ENCODE measurements at places on chromosomes 16 and 17.
A peak's percentile ranks its signal among the peaks of the same experiment; 100 is the strongest.

GRCh38 chr17:50375858-50376538 lies 3.0 kb downstream of the EME1 start:
- no peak for DNase-seq

DNA sequence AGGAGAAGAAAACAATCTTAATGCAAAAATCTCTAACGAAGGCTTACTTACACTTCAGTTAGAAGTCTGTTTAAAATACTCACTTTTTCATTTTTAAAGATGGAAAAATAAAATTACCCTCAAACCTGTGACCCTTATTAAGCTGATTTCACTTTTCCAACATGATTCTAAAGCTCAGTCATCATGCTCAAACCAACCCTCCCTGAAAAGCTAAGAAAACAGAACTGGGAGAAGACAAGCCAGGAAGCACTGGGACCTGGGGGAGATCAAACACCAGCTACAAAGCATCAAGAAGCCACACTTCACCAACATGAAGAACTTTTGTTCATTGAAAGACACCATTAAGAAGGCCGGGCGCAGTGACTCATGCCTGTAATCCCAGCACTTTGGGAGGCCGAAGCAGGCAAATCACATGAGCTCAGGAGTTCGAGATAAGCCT lies 88.8 kb downstream of the LITAF start:
- DNase-seq = peak; percentile 51

DNA sequence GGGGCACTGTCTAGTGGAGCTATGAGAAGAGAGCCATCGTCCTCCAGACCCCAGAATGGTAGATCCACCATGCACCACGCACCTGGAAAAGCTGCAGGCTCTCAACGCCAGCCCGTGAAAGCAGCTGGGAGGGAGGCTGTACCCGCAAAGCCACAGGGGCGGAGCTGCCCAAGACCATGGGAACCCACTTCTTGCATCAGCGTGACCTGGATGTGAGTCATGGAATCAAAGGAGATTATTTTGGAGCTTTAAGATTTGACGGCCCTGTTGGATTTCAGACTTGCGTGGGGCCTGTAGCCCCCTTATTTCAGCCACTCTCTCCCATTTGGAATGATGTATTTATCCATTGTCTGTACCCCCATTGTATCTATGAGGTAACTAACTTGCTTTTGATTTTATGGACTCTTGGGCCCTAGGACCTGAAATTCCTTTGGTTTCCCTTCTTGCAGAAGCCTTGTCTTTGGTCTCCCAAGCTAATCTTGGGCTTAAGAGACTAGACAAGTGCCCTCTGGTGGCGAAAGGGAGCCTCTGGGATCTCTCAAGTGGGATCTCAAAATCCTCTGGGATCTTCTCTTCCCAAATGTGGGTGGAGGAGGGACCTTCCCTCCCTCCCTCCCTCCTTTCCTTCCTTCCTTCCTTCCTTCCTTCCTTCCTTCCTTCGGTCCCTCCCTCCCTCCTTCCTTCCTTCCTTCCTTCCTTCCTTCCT lies 58.2 kb upstream of the HAPSTR1 start:
- DNase-seq = no peak

GRCh38 chr17:81734405-81735263 lies 22.6 kb downstream of the SLC25A10 start:
- DNase-seq = no peak

- DNase-seq = no peak
These were observed 6.5 kb downstream of the FNDC8 start for GRCh38 chr17:35127751-35128514.

DNA sequence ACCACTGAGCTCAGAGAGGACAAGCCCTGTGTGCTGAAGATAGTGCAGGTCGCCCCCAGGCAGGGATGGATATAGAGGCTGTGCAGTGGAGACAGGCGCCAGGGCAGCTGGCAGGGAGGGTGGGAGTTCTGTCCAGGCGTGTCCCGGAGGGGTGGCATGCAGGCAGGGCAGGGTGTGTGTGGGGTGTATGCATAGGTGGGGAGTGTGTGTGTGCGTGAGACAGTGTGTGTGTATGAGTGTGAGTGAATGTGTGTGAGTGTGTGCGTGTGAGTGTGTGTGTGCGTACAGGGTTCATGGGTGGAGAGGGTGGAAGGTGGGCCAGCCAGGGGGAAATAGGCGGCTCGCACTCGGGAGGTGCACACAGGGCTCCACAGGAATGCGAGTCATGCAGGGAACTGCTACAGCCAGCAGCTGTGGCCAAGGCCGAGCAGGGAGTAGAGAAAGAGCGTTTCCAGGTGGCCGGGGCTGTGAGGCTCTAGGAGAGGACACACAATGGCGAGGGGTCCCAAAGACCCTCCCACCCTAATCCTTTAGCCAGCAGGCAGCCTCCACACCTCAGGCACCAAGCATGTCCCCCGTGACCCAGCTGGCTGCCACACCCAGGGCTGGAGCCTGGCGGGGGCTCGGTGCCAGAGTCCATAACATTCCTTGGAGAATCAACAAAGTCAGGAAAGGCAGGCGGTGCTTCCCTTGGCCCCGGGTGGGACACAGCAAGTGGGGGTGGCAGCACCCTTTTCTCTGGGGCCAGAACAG lies 4.6 kb downstream of the PLCD3 start:
- DNase-seq = peak; percentile 61

- DNase-seq = no peak
These were observed 41.3 kb downstream of the ABCA10 start for GRCh38 chr17:69187294-69187693.

DNA sequence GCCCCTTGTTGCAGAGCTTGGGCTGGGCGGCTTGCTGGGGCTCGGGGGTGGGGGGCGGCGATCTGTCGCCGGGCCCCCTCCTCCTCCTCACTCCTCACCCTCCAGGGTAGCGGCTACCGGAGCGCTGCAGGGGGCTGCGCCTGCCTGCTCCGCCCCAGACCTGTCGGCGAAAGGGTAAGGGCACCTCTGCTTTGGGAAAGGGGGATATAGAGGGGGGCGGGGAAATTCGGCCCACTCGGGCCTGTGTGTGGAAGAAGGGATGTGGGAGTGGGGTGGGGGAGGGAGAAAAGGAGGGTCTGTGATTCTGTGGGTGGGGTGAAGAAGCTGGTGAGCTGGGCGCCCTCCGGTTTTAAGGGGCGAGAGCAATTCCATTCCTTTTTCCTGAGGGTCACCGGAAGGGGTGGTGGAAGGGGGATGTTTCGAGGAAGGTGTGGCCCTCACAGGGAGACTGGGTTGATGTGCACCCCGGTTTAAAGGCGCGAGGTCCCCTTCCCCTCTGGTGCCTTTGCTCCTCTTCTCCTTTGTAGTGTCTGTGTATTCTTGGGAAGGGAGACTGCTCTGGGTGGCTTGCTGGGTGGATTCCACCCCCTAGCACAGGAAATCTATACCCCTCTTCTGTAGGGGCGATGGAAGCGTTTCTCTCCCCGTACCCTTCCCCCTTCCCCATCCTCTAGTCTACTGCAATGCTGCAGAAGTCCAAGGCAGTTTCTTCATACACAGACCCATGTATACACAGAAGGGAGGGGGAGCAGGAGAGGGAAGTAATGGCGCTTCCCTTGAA lies 878 bp downstream of the TAOK1 start:
- DNase-seq = no peak

DNA sequence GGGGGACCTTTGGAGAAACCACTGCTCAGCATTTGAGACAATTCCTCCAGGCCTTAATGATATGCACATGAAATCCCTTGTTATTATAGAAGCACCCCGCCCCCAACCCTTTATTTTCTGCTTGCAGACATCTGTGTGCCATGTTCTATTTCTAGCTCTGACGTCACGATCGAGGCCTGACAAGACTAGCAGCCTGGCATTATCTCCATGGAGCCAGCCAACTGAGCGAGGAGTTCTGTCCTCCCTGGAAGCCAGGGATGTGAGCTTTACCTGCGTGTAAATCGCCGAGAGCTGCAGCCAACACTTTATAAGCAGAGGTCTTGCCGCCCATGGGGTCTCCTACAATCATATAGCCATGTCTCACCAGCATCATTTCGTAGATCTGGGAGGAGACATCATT lies 116.9 kb downstream of the DNAH3 start:
- no peak for DNase-seq

- DNase-seq = no peak
These were observed 25.8 kb upstream of the NACA2 start for GRCh38 chr17:61616783-61617182.

DNA sequence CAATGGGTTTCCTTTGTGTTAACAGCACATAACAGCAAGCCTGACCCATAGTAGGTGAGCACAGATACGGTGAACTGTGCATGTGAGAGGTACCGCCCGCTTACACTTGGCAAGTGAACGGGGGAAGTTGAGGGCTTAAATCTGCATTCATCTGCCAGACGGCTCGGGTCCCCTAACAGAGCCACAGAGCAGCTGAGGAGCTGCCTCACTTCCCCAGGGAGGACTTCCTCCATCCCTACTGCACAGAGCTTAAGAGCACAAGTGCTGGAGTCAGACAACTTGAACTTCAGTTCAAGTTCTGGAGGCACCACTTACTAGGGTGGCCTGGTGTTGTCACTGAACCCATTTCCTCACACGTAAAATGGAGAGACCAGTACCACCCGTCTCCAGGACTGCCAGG lies 13.4 kb downstream of the RAB5C start:
- DNase-seq = no peak

DNA sequence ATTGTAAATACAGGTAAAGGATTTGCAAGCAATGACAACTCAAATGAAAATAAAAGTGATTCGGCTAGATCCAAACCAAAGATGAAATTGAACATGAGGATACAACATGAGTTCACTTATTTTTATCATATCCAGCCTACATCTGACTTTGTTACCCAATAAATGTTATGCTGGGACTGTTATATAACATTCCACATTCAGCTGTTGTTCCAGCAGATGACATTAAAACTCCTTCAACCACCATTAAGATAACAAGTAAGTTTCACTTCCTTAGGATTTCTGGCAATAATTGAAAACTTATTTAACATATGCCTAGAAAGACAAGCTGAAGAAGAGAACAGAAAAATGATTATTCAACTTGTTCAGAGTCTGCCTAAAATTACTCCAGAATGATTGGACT lies 729.4 kb downstream of the CDH11 start:
- no peak for DNase-seq

- no peak for DNase-seq
These were observed 5.9 kb downstream of the NLRC5 start for GRCh38 chr16:56995136-56995805.

DNA sequence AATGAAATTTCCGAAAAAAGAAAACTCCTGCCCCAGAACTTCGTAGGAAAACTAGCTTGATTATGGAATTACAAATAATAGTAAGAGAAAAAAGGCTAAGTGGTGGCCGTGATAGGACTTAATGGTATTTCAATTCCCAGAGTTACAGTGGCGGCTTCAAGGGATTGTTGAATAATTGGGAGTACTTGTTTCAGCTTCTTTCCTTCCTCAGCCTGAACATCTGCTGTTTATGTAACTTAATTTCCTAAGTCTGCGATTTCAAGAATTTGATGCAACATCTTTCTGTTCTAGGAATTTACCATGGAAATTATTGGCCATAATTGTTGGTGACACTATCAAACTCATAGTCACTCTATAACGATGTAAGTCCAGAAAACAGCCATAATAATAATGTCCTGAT lies 684 bp upstream of the APPBP2 start:
- no peak for DNase-seq

GRCh38 chr17:60102632-60103096 lies 23.9 kb upstream of the HEATR6 start:
- no peak for DNase-seq

GRCh38 chr17:58520843-58521430 lies 6.5 kb upstream of the MTMR4 start:
- DNase-seq = no peak

- no peak for DNase-seq
These were observed 161.5 kb upstream of the ZNF267 start for GRCh38 chr16:31712064-31712540.

DNA sequence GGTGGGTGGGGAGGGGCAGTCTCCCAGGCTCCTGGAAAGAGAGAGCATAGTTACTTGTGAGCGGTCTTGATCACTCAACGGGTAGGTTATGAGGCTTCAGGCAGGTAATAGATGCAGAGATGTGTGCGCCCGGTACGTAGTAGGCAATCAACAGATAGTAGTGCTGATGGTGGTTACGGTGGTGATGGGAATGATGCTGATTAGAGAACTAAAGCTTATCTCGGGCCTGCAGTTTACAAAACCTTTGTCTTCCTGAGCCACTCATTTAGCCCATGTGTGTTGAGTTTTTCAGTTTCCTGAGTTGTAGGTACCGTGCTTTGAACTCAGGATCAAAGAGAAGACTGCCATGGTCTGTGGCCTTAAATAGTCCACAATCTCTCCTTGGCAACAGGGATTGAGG lies 401.0 kb downstream of the SNX29 start:
- no peak for DNase-seq

DNA sequence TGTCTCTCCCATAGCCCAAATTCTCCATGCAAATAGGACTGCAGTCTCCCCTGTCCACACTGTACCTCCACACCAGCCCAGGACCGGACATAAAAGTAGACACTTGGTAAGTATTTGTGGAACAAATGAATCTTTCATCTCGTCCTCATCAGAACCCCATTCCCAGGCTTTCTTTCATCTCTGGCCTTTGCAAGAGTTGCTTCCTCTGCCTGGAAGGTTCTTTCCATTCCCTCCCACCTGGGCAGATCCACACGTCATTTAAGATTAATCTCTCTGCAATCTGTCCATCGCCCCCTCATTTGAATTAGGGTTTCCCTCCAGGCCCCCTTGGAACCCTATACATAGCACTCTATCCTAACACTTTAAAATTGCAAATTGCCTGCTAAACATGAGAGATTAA lies 3.9 kb upstream of the NXPH3 start:
- DNase-seq = no peak

GRCh38 chr16:19005561-19006445 lies 22.1 kb downstream of the TMC7 start:
- no peak for DNase-seq

- DNase-seq = no peak
These were observed 5.0 kb downstream of the PROCA1 start for GRCh38 chr17:28706471-28707338.

DNA sequence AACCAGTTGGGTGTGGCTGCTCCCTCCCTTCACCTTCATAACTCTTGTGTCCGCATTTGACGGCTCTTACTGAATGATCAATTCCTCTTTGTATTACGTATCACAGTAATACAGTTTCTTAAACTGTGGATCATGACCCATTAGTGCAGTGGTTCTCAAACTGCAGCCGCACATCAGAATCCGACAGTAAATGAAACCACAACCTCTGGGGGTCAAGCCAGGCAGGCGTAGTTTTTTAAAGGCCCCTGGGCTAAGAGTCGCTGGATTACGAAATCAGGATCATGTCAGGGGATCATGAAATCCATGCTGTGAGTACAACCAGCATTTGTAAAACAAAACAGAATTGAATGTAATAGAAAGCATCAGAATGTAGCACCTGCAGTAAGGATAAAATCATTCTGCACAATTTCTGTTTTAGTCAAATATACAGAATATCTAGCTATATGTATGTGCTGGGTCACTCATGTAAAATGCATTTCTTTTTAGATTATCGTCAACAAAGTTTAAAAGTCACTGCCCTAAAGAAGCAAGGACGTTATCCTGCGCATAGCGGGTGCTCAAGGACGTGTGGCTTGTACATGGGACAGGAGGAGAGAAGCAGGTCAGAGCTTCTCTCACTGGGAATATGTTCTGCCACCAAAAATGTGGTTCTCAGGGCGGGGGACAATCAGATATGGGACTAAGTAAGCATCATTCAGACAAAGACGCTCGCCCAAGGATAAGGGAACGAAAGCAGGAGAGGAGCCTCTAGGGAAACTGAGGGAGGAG lies 113.1 kb downstream of the ZFHX3 start:
- DNase-seq = no peak

- no peak for DNase-seq
These were observed 50.7 kb downstream of the TANGO6 start for GRCh38 chr16:68893710-68894705.

All from kidney glomerular epithelial cell (primary cell).